ENCODE measurements at places on chromosomes 13 and 19. TPM values are rescaled to one million over a fixed set of nuclear protein-coding genes. Genes with fewer than 3 reads are reported as not detected.

The EPSTI1 gene
- total RNA-seq = 1.3 TPM

The IL17D gene
- 0.24 TPM for total RNA-seq

The HSD17B14 gene
- total RNA-seq = 1.9 TPM

The CDC42EP5 gene
- total RNA-seq = 84.8 TPM

The LACC1 gene
- total RNA-seq = 19.0 TPM

The C19orf38 gene
- total RNA-seq = 1.7 TPM

The PRODH2 gene
- total RNA-seq = not detected

The UHRF1 gene
- 3.4 TPM for total RNA-seq

The MIA gene
- total RNA-seq = 0.24 TPM

The CLIP3 gene
- total RNA-seq = not detected

The ABHD13 gene
- 5.3 TPM for total RNA-seq

The ONECUT3 gene
- not detected for total RNA-seq

The NUCB1 gene
- 93.4 TPM for total RNA-seq

The LIG4 gene
- 7.7 TPM for total RNA-seq

The LRRC63 gene
- not detected for total RNA-seq

The NLRP12 gene
- total RNA-seq = not detected

The ZNF780A gene
- 7.0 TPM for total RNA-seq

The PSG7 gene
- total RNA-seq = not detected

The ZNF888 gene
- 9.0 TPM for total RNA-seq

The SULT2B1 gene
- 4.3 TPM for total RNA-seq

The PCSK4 gene
- total RNA-seq = 3.4 TPM

The ZNF557 gene
- total RNA-seq = 12.8 TPM

The COX6B2 gene
- 0.64 TPM for total RNA-seq

The ZNF460 gene
- total RNA-seq = 97.6 TPM

The EDNRB gene
- under 0.01 TPM for total RNA-seq

The NTN5 gene
- total RNA-seq = 0.24 TPM

The ACP7 gene
- total RNA-seq = 0.43 TPM

The RUBCNL gene
- total RNA-seq = not detected

The POMP gene
- 86.0 TPM for total RNA-seq

The IFNL2 gene
- total RNA-seq = not detected

The PCDH9 gene
- 0.24 TPM for total RNA-seq

The ZNF44 gene
- total RNA-seq = 6.6 TPM

The APOC1 gene
- total RNA-seq = 4.3 TPM

The TSSK6 gene
- total RNA-seq = 1.7 TPM

The PEG3 gene
- 0.48 TPM for total RNA-seq

The NEK5 gene
- 0.43 TPM for total RNA-seq

The ADAMTS10 gene
- total RNA-seq = not detected

The DKKL1 gene
- total RNA-seq = under 0.01 TPM

Data from tracheal epithelial cell (primary cell).